ENCODE measurements at places on chromosomes 16 and 17.

DNA sequence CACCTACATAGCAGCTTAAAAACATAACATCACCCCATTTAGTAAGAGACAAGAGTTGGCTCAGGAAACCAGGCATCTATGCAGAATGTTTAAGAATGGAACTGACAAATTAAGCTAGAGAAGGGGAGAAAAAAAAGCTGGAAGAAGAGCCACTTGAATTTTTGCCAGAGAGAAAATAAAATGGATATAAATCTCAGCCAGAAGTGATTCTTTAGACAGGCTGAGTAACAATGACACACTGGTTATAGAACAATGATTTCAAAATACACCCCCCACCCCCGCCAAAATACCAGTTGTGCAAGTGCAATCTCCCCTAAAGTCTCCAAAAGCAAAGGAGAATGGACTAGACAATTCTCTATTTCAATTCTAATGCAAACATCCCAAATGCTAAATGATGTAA is 22.4 kb downstream of the LSM12 start:
- no peak for DNase-seq

DNA sequence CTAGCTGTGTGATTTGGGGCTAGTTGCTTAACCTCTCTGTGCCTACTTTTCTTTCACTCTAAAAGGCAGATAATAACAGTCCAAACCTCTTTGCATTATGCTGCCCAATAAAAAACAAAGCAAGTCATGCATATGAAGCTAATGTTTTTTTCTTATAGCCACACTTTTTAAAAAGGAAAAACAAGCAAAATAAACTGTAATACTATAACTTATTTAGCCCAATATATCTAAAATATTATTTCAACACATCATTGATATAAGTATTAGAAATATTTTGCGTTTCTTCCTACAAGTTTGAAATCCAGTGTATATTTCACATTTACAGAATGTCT is 22.4 kb downstream of the ANKRD40 start:
- no peak for DNase-seq

GRCh38 chr17:31488264-31488981 is 96.9 kb downstream of the RAB11FIP4 start:
- DNase-seq, result no peak

GRCh38 chr16:57531253-57531575 is 5.2 kb downstream of the CCDC102A start:
- DNase-seq, result peak; percentile 13

- no peak for DNase-seq
These were observed 18.6 kb upstream of the HAPSTR1 start for GRCh38 chr16:9072806-9073341.

DNA sequence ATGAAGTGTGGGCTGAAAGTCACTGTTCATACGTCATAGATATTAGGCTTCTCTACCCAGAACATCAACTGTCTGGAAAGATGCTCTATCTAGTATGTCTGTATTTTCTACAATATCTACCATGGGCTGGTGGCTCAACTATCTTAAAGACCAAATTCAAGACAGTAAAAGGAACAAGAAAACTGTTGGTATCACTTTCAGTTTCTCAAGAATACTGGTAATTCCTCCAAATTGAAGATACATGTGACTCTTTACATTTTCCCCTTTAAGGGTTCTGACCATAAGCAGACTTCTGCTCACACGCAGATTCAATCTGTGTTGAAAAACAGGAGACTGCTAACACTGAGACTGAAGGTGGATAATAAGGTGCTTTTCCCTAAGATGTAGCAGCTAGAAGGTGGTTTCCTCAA is 24.2 kb downstream of the XPO6 start:
- DNase-seq, result no peak

DNA sequence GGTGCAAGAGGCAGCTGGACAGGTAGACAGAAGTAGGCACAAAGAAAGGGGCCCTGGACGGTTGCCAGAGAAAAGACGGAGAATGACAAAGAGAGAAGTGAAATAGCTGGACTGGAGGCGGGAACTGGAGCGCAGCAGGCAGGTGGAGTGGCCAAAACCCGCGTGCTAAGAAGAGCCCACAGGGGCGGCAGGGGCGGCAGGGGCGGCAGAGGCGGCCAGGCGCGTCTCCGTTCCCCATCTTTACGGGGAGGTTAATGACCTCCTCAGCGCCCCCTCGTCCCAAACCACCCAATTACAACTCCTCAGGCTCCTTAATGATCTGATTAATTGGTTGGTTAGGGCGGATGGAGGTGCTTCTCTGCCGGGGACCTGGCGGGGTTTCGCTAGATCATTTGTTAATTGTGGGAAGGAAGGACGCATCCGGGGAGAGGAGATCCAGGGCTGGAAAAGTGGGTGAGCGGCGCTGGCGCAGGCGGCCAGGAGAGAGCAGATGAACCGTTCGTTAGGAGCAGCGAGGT is 15.4 kb upstream of the HOXB9 start:
- DNase-seq, result no peak

GRCh38 chr17:21046216-21046615 is 3.4 kb upstream of the USP22 start:
- no peak for DNase-seq

GRCh38 chr17:48240562-48241130 is 133.1 kb downstream of the SNX11 start:
- DNase-seq, result no peak

DNA sequence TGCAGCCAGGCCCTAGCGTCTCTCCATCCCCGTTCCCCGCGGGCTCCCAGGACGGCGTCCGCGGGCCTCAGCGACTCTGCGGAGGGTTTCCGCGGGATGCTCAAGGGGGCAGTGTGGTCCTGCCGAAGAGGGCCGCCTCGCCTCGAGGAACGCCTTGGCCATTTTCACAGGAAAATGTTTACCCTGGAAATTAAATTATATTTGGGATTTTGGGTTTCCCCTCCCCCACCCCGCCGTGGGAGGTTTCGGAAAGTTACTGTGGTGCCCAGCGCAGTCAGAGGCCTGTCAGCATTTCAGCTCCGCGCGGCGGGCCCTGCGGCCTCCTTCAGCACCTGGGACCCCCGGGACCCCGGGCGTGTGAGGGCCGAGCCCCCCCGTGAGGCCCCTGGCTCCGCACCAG is 94.5 kb downstream of the PCTP start:
- DNase-seq, result peak; percentile 82

GRCh38 chr16:9053006-9053601 is 38.3 kb upstream of the HAPSTR1 start:
- DNase-seq, result peak; percentile 38

GRCh38 chr17:58789831-58790230 is 34.2 kb downstream of the PPM1E start:
- no peak for DNase-seq

GRCh38 chr17:73091770-73092522 is 542 bp downstream of the SLC39A11 start:
- DNase-seq, result no peak

- no peak for DNase-seq
These were observed 41.3 kb downstream of the GPRC5B start for GRCh38 chr16:19843371-19843770.

DNA sequence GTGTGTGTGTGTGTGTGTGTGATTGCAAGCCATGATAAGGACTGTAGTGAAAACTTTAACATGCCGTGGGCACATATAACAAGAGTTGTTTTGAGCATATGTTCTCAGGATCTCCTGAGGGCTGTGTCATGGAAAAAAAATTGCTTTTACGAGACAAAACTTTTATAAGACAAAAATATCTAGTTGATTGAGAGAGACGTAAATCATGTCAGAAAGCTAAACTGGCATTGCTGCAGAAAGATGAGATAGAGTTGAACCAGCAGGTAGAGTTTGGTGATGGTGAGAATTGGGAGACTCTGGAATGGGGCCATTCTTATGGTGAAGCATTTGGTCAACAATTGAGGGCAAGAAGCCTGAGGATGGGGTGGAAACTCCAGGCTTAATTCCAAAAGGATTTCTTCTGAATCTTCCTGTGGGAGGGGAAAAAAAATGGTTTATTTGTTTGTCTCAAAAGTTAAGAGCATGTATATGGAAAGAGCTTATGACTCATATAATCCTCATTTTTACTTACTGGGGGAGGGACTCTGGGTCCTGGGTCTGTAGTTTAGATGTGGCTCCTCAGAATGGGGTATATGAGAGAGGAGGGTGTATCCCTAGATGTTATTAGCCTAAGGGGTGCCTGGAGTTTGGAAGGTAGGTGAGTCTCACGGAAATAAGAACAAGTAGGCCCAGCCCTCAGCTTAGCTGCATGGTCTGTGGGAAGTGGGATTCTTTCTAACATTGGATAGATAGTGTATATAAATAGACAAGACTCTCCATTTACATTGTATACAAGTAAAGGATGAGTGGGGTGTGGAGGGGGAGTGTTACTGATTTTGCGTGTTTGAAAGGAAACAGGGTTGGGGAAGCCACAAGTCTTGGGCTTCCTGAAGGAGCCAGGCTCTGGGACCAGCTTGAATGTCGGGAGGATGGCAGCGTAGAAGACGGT is 7.1 kb downstream of the MINK1 start:
- DNase-seq, result no peak

- peak; percentile 64 for DNase-seq
These were observed 5.0 kb downstream of the CORO6 start for GRCh38 chr17:29617481-29618271.

- no peak for DNase-seq
These were observed 1.9 kb downstream of the PRR15L start for GRCh38 chr17:47955497-47956461.

GRCh38 chr17:33056399-33057146 is 64.9 kb downstream of the SPACA3 start:
- DNase-seq, result no peak

DNA sequence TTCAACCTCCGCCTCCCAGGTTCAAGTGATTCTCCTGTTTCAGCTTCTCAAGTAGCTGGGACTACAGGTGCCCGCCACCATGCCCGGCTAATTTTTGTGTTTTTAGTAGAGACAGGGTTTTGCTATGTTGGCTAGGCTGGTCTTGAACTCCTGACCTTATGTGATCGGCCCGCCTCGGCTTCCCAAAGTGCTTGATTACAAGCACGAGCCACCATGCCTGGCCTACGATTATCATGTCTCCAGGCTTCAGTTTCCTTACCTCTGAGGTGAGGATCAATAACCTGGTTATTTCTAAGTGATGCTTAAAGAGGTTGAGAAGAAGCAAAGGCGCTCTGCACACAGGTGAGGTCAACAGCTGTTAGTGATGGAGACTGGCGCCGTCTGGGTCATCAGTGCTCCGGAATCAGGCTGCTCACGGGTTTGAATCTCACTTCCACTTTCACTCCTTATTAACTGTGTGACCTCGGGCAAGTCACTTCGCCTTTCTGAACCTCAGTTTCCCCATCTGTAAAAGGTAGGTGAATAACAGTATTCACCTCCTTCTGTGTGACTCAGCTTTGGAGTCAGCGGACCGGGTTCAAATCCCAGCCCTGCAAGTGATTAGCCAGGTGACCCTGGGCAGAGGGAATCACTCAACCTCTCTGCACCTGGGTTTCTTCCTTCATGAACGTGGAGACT is 745 bp upstream of the ABCC1 start:
- no peak for DNase-seq

- DNase-seq, result peak; percentile 22
These were observed 4.8 kb downstream of the PRSS53 start for GRCh38 chr16:31083981-31084380.

GRCh38 chr16:17271687-17272086 is 199.1 kb downstream of the XYLT1 start:
- peak; percentile 60 for DNase-seq

DNA sequence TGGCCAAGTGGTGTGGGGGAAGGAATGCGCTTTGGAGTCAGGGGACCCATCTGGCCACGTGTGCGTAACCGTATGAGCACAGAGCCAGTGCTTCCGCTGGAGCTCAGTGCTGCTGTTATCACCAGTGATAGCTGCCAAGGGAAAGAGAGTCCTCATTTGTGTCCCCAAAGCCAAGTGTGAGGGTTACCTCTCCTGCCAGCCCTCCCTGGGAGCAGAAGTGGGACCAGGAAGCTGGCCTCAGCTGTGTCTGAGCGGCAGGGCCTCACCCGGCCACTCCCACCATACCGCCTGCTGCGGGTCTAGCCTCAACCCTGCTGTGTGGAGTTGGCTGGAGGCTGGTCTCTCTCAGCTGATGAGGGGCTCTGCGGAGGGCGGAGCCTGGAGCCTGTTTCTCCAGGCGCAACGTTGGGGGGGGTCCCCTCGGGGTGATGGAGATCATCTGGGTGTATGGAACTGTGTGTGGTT is 44.5 kb downstream of the MEAK7 start:
- no peak for DNase-seq

DNA sequence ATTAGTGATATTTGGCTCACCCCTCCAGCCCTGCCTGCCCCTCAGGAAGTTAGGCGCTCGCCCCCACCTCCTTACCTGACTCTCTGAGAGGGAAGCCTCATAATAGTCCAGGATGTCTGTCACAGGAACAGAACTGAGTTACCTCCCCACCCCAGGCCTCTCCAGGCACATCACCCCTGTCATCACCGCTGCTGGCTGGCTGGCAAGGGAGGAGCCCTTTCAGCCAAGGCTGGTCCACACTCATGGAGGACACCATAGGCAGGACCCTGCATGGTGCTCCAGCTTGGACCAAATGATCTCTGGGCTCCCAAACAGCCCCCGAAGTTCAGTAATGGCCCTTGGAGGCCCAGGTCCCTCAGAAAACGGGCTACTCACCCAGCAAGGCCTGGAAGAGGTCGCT is 1.5 kb downstream of the DLG4 start:
- DNase-seq, result no peak

GRCh38 chr17:27647765-27648164 is 16.8 kb downstream of the LGALS9 start:
- no peak for DNase-seq

GRCh38 chr16:57809276-57810196 is 7.2 kb upstream of the KIFC3 start:
- DNase-seq, result no peak

GRCh38 chr17:17824119-17824782 is 12.5 kb downstream of the SREBF1 start:
- no peak for DNase-seq

GRCh38 chr17:79622122-79622601 is 11.3 kb upstream of the RBFOX3 start:
- DNase-seq, result no peak

- no peak for DNase-seq
These were observed 888 bp downstream of the ACSM5 start for GRCh38 chr16:20410121-20410723.

GRCh38 chr17:74059479-74060240 is 143.8 kb upstream of the RPL38 start:
- DNase-seq, result no peak

GRCh38 chr17:7887482-7888183 is 956 bp upstream of the CHD3 start:
- DNase-seq, result peak; percentile 98

- peak; percentile 98 for DNase-seq
These were observed 580 bp upstream of the KANSL1 start for GRCh38 chr17:46193626-46194392.

GRCh38 chr17:61143026-61143425 is 256.6 kb upstream of the TBX2 start:
- DNase-seq, result no peak

Measured in left hindlimb (tissue), 1 donor.